ENCODE measurements at places on chromosomes 11 and 22.

- no peak for DNase-seq
Measured at GRCh38 chr11:41458154-41458553, 1.3 kb downstream of the LRRC4C start.

GRCh38 chr22:33209930-33210784 is 152.0 kb upstream of the SYN3 start:
- peak; percentile 14 for DNase-seq

GRCh38 chr11:113934761-113935160 is 30.2 kb downstream of the HTR3B start:
- no peak for DNase-seq

DNA sequence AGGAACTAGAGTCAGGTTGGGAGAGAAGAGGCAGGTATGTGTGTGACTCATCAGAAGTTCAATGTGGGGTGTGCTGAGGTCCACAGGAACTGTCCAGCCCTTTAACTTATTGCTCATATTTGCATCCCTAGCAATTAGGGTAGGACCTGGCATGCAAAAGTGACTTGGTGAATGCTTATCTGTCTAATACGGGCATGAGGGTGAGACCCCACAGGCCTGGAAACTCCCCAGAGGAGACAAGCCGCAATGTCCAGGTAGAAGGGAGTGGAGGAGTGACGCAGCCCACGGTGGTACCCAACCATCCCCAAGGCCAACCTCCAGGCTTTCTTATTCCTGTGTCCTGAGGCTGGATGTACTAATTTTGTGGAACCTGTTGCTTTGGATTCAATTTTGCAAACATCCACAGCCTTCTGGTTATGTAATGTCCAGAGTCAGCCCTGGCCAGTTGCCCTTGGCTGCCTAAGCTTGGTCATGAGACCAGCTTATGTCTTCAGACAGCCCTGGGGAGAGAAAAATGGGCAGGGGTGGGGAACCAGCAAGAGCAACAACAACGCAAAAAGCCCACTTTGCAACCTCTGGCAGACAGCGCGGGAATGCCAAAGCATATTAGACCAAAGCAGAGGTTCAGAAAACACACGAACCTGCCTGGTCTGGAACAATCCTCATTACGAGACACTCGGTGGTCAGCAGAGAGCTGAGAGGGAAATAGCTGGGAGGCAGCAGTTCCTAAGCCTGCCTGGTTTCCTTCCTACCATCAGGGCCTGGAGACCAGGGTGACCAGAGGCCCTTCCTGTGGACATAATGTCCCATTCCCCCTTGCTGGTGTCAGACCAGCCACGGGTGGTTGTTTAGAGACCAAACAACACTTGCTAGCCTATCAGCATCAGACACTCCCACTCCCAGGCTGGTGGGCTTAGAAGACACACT is 49.3 kb downstream of the TIMP3 start:
- no peak for DNase-seq

GRCh38 chr11:94145431-94145830 is 16.8 kb downstream of the PANX1 start:
- no peak for DNase-seq

DNA sequence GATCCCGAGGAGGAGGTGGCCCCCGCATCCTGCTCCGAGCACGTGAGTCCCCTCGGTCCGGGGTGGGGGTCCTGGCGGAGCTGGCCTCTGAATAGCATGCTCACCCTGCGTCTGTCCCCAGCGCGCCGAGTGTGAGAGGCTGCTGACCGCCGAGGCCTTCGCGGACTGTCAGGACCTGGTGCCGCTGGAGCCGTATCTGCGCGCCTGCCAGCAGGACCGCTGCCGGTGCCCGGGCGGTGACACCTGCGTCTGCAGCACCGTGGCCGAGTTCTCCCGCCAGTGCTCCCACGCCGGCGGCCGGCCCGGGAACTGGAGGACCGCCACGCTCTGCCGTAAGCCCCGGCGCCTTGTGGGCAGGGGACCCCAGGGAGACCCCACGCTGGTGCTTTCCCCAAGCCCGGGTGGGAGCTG is 3.5 kb downstream of the MUC2 start:
- DNase-seq: no peak

GRCh38 chr11:34624069-34624468 is 3.2 kb downstream of the EHF start:
- no peak for DNase-seq

Data from NCI-H524 treated with DMSO at 0.1 percent for 48 hours (cell line).